ENCODE measurements at places on chromosomes 3 and 15.

GRCh38 chr15:60535743-60536142, 56.8 kb upstream of the ICE2 start:
- no peak for DNase-seq

DNA sequence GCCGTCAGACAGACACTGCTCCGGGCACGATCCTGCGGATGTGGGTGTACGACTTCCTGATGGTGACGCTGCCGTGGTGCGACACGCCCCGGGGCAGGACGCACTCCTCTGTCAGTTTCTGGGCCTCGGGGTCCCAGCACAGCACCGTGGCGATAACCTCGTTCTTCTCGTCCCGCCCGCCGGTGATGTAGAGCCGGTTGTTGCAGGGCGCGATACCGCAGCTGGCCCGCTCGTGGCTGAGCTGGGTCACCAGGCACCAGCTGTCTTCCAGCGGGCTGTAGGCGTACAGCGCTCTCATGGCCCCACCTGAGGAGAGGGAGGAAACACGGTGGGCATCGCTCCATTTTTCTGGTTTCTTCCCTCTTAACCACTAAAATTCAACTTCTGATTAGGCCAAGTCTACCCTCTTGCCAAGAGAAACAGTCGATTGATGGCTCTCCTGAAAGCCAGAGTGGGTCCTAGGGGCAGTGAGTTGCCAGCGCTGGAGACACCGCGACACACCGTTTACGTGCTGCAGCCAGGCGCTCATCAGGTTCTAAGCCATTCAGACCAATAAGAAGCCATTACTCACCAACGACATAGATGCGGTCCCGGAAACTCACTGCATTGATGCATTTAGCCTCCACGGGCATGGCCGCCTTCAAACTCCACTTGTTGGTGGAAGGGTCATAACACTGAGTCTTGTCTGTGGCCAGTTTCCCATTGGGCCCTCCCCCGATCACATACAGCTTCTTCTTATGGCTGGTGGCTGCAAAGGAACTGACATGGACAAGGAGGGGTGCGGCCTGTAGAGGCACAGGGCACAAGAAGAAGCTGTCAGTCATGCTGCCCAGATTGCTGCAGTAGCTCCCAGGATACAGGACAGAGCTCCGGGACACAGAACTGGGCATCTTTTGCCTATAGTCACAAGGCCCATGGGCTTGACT, 63.3 kb downstream of the KLHL6 start:
- DNase-seq = no peak

GRCh38 chr3:183638101-183638852, 2.9 kb downstream of the KLHL24 start:
- no peak for DNase-seq

DNA sequence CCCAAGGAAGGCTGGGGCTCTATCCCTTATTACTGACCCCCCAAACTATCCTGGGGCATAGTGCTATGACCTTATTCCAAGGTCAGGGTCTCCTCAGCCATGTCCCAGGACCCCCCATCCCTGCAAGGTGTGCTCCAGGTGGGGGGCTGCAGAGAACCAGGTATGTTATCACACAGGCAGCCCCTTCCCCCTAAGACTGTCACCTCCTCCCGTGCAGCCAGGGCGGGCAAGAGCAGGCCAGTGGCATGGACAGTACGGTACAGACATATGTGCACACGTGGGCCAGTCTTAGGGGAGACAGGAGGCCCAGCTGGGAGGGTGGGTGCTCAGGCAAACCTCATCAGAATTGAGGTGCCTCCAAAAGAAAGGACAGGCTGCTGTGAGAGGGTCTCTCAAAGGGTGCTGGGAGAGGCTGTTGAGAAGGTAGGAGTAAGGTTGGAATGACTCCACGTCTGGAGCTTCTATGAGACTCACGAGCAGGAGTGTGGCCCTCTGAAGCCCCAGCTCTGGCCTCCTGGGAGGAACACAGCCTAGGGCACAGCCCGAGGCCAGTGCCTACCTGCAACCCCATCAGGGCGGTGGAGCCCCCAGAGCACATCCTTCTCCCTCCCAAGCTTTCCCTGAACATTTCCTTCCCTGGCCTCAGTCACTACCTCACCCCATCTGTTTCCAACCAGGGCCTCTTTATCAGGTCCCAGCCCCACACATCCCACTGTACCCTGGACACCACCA, 1.7 kb upstream of the COL7A1 start:
- DNase-seq = no peak

- DNase-seq = no peak
Measured at GRCh38 chr3:36814066-36814717, 49.8 kb upstream of the DCLK3 start.

Data from stimulated activated CD4-positive, alpha-beta T cell treated with anti-CD3 and anti-CD28 coated beads, Interleukin-15, amount 100 ng/mL, for 1 hour (primary cell).